Left cardiac atrium (tissue), 4 donors: ENCODE measurements at places on chromosomes 7 and 10. TPM values are rescaled to one million over a fixed set of nuclear protein-coding genes. Genes with fewer than 3 reads are reported as not detected.

DNA sequence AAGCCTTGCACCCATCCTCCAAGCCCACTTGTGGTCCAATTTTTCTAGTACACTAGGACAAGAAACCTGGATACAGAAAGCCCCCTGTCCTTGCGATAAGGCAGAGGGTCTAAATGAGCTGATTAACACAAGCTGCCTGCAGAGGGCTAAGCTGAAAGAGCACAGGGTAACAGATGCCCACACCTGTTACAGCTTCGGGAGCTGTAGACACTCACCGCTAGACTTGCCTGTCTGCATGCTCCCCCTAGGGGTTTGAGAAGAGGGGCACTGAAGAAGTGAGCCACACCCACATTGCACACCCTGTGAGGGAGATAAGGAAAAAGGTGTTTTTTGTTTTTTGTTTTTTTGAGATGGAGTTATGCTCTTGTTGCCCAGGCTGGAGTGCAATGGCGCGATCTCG is 386.5 kb upstream of the AUTS2 start:
- DNase-seq = no peak

- DNase-seq = peak; percentile 40
These were observed 19.9 kb downstream of the ACTA2 start for GRCh38 chr10:88932539-88933256.

- DNase-seq = peak; percentile 43
These were observed 863 bp downstream of the CCNY start for GRCh38 chr10:35336921-35337823.

DNA sequence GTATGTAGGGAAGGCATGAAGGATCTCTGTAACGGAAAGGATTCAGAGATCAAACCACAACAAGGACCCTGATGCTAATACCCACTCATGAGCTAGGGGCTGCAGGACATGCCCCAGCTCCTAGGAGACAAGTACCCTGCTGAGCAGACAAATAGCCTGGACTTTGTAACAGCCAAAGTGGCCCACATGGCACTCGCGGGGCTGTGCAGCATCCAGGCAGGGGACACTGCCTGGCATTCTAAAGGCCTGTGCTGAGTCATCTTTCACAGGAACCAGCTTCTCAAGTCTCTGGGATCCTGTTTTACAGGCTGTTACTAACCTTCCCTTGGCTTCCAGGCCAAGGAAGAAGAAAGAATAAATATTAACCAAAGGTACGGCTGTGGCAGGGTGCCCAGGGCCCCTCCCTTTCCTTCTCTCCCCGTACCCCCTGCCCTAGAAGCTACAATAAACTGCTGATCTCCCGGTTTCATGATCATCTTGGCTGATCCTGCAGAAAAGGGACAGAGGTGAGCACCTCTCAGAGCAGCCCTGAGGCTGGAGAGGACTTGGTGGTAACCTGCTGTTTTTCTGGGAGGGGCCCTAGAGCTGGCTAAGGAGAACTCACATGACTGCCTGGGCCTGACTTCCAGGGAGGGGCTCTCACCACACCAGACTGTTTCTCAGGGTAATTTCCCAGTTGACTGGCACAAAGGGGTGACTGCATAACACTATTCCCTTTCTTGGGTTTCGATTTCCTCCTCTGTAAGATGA is 4.2 kb upstream of the RPEL1 start:
- DNase-seq = peak; percentile 22

Gene EBLN1
- not detected for total RNA-seq

- DNase-seq = no peak
These were observed 40.0 kb downstream of the TNKS2 start for GRCh38 chr10:91838199-91838598.

Gene NUDT13
- 1.6 TPM for total RNA-seq

Gene MSMB
- not detected for total RNA-seq

- no peak for DNase-seq
These were observed 170.1 kb downstream of the PKD1L1 start for GRCh38 chr7:47778153-47778661.

GRCh38 chr10:71278691-71279588 is 40.1 kb upstream of the SLC29A3 start:
- no peak for DNase-seq

Gene ATP6V0A4
- total RNA-seq = not detected

- no peak for DNase-seq
These were observed 533 bp upstream of the DMTF1 start for GRCh38 chr7:87151729-87152111.

- DNase-seq = no peak
These were observed 40.5 kb downstream of the ASB4 start for GRCh38 chr7:95526128-95526738.

GRCh38 chr10:101682172-101682825 is 12.7 kb downstream of the FBXW4 start:
- no peak for DNase-seq

- no peak for DNase-seq
These were observed 48.6 kb downstream of the PDSS1 start for GRCh38 chr10:26746061-26746460.

Gene UNCX
- not detected for total RNA-seq

Gene C10orf90
- 0.15 TPM for total RNA-seq

DNA sequence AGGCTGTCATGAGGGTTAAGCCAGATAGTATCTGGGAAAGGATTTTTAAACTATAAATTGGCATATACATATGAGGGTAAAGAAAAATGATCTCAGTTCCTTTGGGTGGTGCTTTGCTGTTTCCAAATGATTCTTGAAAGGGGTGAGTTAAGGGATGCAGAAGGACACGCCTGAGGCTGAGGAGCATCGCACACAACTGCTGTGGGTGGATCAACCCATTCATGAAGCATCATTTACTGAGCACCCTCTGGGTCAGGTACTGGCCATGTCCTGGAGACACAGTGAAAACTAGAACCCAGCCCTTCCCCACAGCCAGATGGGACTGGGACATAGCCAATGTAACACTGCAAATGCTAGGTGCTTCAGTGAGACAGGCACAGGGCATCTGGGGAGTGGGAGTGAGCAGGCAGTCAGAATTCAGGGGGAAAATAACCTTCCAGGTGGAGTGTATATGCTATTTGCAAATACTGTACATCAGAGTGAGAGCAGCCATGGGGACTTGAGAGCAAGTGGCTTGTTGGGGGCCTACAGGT is 112.1 kb downstream of the WDFY4 start:
- DNase-seq = no peak

Gene CYP26C1
- 0.05 TPM for total RNA-seq

Gene WEE2
- total RNA-seq = not detected

DNA sequence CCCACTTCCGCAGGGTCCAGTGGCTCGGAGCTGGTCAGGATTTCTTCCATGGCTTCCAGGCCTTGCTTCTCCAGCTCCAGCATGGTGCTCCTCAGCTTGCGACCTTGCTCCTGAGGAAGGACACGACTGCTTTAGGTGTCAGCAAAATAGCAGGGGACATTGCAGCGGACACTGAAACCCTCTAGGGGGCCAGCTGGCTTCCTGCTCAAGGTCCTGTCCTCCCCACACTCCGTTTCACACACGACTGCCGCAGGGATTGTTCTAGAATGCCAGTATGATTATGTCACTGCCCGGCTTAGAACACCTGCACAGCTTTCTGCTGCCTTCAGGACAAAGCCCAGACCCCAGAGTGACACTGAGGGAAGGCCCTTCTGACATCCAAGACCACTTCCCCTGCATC is 65.6 kb downstream of the SCRN1 start:
- DNase-seq = no peak

Gene AKR1C3
- total RNA-seq = 91.3 TPM

Gene HOXA6
- total RNA-seq = not detected

Gene RNLS
- 10.0 TPM for total RNA-seq

Gene DYNC1I1
- 23.6 TPM for total RNA-seq

Gene BLVRA
- total RNA-seq = 51.9 TPM

DNA sequence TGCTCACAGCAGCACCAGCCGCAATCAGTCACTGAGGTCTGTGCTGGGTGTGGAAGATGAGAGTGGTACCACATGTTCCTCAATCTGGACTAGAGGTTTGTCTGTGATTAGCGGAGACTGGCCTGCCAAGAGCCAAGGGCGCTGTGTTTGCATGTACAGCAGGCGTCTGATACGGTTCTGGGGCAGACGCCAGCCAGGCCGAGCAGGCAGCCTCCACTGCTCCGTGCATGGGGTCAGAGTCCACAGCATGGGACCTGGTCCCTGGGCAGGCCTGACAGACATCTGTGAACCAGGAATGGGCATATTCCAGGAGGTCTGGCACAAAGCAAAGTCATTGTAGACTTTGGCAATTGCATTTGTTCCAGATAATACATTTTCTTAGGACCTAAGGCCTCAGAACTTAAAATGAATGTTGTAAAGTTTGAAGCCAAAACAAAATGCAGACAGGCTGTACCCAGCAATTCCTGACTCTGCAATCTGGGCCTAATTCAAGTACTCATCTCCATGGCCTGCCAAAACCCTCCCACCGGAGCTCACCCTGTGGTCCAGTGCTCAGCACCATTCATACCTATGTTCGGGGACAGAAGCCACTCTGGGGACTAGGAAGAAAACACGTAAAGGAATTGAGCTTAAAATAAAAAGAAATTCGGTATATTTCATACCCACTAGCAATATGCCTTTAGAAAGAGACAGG is 50.0 kb upstream of the FAM20C start:
- peak; percentile 79 for DNase-seq

DNA sequence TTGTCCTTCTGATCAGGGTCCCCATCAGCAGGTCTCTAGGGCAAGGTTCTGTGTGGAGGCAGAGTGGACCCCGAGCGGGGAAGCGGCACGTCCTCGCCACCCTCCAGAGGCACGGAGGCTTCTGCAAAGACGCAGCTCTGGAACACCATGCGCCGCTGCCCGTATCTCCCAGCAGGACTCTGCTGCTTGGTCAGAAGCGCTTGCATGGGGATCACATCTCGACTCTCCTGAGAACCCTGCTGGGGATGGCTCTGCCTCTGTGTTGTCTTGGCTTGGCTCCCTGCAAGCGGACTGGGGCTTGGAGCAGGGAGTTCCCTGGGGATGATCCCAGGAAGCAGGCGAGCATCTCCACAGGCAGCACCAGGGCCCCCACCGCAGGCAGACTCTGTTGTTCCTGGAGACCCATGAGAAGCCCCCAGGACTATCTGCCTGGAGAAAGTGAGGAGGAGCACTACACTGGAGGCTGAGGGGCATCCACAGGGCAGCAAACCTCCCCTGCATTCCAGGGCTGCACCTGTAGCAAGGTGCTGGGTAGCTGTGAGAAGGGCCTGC is 520.5 kb downstream of the GLRX3 start:
- DNase-seq = no peak
